ENCODE measurements at places on chromosomes 5 and 9.

DNA sequence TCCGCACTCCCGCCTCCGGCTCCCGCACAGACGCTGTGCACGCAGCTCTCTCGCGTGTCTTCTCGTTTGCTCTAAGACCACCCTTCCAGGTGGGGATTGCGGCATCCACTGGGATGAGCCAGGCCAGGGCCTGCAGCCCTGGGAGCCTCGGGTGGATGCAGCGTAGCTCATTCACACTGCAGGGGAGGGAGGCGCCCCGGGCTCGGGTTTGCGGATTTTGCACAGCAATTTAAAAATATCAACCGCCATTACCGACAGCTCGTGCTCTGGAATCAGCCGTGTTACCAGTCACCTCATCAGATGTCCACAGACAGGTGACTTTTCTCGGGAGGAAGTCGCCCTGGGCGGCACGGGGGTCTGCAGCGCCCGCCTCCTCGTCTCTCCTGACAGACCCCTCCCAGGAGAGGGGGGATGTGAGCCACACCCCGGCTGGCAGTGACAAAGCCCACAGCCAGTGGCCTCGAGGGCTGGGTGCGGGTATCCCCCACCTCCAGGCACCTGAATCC, 20.8 kb upstream of the SLC6A3 start:
- no peak for DNase-seq

GRCh38 chr9:15357050-15357653, 50.1 kb upstream of the TTC39B start:
- peak; percentile 55 for DNase-seq

- no peak for DNase-seq
These were observed 12.9 kb upstream of the FGF10 start for GRCh38 chr5:44402084-44402483.

GRCh38 chr9:31321256-31321655, 1063.2 kb upstream of the ACO1 start:
- no peak for DNase-seq

DNA sequence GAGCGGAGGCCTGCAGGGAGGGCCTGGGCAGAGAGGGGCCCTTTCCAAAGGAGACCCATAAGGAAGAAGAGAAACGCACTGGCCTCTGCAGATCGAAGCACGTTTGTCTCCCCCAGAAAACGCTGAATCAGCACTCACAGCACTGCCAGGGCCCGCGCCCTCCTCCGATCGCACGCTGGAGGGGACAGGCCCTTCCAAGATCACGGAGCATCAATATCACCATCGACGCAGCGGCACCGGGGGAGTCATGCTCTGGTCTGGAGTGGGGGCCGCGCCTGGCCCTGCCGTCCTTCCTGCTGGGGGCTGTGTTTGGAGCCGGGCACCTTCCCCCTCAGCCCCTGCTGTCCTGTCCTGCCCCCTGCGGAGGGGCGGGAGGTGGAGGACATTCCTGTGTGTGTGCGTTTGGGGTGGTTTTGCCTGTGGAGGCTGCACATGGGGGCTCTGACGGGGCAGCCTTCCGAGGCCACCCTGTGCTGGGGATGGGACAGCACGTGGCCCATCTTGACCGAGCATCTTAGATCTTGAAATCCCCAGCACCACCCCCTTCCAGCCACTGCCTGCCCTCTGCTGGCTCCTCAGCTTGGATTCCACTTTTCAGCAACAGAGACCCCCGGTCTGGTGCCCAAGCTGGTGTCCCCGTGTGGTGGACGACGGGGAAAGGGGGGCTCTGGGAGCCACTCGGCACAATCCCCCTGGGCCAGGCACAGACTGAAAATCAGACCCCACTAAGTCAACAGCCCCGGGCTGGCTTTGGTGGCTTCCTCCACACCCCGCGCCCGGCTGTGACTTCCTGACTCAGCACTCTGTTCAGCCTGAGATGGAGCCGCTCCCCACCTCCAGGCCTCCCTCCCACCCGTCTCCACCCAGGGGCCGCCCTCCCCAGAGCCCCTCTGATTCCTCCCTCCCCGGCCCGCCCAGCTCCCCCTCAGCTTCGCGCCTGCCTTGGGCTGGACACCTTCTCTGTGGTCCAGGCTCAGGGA, 8.3 kb downstream of the TMEM250 start:
- no peak for DNase-seq

GRCh38 chr5:68652534-68652965, 437.0 kb downstream of the PIK3R1 start:
- DNase-seq, result no peak

DNA sequence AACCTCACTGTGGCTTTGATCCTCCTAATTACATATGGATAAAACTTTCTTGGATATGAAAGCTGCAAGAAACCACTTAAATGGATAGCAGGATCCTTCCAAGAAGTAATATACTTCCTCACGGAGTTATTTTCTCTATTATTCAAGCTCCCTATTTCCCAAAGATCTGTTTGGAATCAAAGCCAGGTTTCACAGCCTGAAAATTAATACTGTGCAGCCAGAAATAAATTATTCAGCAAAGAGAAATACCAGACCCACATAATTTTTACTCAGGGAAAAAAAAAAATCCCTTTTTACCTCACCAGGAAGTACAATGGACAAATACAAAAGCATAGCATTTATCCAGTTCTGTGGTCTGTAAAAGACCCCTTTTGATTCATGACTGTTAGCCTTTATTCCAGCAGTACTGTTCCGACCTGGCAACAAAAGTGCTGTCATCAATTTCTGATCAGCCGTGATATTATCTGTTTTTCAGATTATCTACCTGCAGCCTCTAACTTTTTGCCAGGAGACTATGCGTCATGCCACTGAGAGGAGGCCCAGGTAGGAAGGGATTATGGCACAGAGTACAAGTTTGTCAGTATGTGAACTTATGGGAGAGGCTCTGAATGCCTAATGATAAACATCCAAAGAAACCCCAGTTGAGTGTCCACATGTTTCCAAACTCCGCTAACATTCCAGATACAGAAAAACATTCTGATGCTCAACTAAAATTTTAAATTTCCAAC, 57.0 kb downstream of the FBN2 start:
- no peak for DNase-seq

DNA sequence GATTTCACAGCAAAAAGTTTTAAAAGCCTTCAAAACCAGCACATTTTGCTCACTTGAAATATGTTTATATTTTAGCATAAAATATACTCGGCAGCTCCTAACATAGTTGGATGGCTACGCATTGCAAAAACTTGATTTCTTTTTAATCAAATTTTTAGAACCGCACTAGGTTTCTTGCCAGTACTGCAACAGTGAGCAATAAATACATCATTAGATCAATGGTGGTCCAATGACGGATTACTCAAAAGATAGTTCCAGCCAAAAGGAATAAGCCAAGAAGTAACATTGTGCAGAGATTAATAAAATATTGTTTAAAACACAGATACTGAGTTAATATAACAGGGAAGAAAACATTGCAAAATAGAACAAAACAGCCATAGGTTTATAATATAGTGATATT, 5.5 kb downstream of the MARCHF3 start:
- DNase-seq, result no peak

DNA sequence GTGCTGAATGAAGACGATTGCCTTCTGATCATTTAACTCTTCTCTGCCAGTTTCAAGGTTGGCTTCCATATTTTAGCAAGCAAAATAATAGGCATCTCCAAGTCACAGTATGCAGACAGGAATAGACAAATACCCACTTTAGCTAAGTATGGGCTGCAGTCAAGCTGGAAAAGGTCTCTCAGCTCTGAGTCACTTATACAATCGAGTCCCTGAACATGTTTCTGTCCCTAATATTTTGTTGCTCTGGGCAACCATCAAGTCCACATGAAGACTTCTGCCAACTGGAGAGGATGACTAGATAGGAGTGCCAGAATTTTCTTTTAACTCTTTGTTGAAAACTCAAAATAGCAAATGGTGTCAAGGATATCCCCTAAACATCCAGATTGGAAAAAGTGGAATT, 575.3 kb downstream of the RAB3C start:
- DNase-seq, result no peak

GRCh38 chr5:93599001-93599379, 16.0 kb downstream of the NR2F1 start:
- DNase-seq, result no peak

GRCh38 chr9:94108584-94108983, 24.3 kb downstream of the PTPDC1 start:
- DNase-seq, result no peak

- no peak for DNase-seq
These were observed 36.4 kb downstream of the LARP1 start for GRCh38 chr5:154791535-154791934.

GRCh38 chr5:81269751-81270393, 31.5 kb upstream of the ZCCHC9 start:
- peak; percentile 67 for DNase-seq

- DNase-seq, result no peak
These were observed 481.4 kb downstream of the CHSY3 start for GRCh38 chr5:130385656-130386055.

- DNase-seq, result no peak
These were observed 133.7 kb downstream of the DMAC1 start for GRCh38 chr9:7665874-7666273.

GRCh38 chr5:156096259-156096658, 230.7 kb upstream of the SGCD start:
- DNase-seq, result no peak

GRCh38 chr9:98521141-98521540, 187.6 kb downstream of the GABBR2 start:
- DNase-seq, result no peak

Data from NCI-H146 (cell line).